Stimulated activated CD8-positive, alpha-beta memory T cell treated with anti-CD3 and anti-CD28 coated beads, Interleukin-4, amount 100 ng/mL, for 1 hour (primary cell): ENCODE measurements at places on chromosomes 1 and 21.

GRCh38 chr21:41071258-41072171 is 96.4 kb upstream of the BACE2 start:
- no peak for DNase-seq

GRCh38 chr1:153688276-153688675 is 9.8 kb downstream of the NPR1 start:
- DNase-seq, result no peak

DNA sequence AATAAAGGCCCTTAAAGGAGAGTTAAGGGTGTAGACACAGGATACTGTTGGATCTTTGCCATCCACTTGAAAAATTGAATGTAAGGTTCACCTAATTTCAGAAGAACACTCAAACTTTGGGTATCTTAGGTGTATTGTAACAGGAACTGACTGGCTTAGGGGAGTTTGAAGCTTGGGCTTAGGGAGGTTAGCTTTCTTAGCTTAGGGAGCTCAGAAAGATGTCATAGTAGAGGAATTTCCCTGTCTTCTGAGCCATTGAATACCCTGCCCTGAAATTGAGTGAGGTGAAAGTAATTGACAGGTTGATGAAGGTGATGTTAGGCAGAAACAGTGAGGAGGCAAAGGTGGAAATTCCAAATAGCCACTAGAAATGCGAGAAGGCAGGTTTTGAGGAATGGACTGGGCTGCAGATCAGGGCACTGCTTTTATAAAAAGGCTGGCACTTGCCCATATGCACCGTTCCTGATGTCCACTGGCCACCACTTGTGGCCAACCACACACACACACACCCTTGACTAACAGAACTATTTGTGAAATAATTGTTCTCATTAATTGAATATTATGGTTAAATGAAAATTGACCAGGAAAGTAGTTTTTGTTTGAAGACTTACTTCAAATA is 16.5 kb downstream of the BACH1 start:
- no peak for DNase-seq

- no peak for DNase-seq
Observed at GRCh38 chr1:34896612-34897011, 32.8 kb downstream of the DLGAP3 start.

- no peak for DNase-seq
Observed at GRCh38 chr1:113701429-113701828, 57.9 kb downstream of the PHTF1 start.

DNA sequence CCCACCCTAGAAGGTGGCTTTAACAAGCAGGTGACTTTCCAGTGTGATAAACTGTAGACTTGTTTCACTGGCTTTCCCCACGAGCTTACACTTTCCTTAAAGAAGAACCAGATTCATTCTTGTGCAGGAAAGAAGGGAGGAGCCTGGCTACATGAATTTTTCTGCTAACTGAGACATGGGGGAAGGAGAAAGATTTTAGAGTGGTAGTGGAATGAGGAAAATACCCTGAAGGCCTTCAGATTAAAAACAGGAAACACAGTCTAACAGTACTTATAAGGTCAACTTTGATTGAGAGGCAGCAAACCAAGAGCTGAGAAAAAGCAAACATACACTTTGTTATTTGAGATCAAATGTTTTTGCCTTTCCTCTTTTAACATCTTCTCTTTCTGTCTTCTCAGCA is 640.9 kb upstream of the PLXNA2 start:
- no peak for DNase-seq

DNA sequence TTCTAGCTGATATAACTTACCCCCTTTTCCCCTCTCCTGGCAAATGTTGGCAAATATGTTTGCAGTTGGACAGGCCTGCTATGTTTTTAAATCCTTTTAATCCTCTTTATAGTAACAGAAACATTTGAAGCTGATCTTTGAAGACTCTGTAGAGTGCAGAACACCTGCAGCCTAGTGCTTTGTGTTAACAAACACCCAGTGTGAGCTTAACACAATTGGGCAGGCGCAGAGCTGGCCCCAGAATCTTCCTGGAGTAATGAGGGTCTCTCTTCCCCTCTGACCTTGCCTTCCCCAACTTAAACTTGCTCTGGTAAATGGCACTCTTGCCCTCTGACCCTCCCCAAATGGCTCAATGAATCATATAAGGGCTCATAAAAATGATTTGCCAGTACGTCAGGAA is 247.9 kb upstream of the LYPLAL1 start:
- no peak for DNase-seq

- peak; percentile 77 for DNase-seq
Observed at GRCh38 chr1:11719313-11720032, 16.5 kb upstream of the AGTRAP start.

DNA sequence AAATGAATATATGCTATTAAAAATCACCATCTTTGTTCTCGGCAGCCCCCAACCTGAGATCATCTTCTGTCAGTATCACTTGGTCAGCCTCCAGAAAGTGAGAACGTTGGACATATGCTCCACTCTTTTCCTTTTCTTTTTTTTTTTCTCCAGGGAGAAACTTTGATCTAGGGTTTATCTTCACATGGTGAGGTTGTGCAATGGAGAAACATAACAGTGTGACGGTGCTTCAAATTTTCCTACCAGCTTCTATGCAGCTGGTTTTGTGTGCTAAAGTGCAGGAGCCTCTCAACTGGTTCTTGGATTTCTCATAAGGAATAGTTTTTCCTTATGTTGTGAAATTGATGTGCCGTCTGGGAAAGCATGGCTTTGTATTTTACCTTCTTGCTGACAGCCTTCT is 1202.9 kb downstream of the NCAM2 start:
- no peak for DNase-seq

- no peak for DNase-seq
Observed at GRCh38 chr1:157004806-157005205, 40.7 kb downstream of the ARHGEF11 start.

DNA sequence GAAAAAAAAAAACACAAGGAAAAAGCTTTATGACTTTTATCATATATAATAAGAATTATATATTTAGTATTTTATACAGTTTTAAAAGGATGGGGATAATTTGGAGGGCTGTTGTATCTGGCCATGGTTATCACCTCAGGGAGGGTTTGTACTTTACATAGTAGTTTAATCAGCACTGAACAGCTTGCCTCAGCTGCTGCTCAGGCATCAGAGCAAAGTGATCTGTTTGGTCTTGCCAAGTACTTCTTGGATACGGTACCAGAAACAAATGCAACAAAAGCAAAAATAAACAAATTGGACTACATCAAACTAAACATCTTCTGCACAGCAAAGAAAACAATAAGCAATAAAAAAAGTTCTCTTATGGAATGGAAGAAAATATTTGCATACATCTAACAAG is 2.6 kb upstream of the SPTA1 start:
- no peak for DNase-seq

DNA sequence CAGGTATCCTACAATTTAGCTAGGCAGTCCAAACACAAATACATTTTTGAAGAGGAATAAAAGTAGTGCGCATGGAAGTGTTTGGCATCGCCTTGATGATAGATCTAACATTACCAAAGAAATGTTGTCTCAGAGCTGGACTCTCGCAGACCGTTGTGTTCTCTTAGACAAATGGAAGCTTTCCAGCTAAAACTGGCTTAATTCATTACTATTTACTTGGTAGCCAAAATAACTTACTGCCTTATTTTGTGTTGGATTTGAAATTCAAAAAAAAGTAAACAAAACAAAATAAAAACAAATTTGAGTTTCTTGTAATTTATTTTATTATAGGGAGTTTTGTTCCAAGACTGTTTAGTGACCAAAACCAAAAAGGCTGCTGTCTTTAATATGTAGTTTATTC is 51.6 kb downstream of the PDE4B start:
- no peak for DNase-seq

DNA sequence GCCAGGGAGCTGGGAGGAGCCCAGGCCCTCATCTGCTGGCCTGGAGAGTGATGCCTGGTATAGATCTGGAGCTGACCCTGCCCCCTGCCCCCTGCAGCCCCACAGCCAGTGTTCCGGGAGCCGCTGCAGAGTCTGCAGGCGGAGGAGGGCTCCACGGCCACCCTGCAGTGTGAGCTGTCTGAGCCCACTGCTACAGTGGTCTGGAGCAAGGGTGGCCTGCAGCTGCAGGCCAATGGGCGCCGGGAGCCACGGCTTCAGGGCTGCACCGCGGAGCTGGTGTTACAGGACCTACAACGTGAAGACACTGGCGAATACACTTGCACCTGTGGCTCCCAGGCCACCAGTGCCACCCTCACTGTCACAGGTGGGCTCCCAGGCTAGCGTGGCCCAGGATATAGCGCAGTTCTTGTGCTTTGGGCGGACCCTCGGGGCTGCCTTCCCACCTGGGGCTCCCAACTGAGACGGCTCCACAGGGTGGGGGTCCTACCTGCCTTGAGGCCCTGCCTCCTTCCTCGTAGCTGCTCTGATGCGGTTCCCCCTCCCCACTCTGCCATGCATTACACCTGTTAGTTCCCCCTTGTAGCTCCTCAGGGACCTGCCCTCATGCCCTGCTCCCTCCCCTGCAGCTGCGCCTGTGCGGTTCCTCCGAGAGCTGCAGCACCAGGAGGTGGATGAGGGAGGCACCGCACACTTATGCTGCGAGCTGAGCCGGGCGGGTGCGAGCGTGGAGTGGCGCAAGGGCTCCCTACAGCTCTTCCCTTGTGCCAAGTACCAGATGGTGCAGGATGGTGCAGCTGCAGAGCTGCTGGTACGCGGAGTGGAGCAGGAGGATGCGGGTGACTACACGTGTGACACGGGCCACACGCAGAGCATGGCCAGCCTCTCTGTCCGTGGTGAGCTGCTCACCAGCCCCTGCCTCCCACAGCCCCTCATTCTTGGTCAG is 98.7 kb downstream of the OBSCN start:
- DNase-seq, result no peak

GRCh38 chr1:243731974-243732625 is 117.9 kb downstream of the AKT3 start:
- DNase-seq, result no peak

GRCh38 chr1:183769956-183770815 is 34.7 kb upstream of the RGL1 start:
- no peak for DNase-seq

DNA sequence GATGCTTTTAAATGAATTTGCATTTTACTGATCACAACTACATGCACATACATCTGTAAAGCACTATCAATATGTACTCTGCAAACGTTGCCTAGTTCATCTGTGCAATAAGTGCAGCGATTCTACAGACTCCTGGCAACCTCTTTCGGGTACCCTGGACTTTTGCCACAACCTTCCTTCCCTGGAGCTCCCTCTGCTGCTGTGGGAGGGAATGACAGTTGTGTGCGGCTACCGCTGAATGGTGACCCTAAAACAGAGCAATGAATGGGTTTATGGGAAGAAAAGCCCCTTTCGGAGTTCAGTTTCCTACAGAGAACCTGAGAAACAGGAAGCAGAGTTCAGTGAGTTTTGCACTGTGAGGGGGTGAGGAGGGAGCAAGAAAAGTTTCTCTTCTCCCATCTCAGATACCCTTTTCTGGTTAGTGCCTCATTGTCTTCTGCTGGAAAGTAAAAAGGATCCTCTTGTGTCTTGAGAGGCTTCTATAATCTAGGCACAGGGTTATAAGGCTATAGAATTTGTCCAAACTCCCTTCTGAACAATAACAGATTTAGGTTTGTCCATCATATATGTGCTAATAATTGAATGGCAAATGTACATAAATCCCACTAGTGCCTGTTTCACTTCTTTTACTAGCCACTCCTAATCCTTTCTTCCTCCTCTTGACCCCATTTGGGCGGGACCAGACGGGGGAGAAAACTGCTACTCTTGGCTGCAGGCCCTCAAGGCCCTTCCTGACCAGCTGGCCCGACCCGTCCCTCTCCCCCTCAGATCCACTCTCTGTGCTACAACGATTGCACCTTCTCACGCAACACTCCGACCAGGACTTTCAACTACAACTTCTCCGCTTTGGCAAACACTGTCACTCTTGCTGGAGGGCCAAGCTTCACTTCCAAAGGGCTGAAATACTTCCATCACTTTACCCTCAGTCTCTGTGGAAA is 19.8 kb upstream of the SARS1 start:
- DNase-seq, result no peak

DNA sequence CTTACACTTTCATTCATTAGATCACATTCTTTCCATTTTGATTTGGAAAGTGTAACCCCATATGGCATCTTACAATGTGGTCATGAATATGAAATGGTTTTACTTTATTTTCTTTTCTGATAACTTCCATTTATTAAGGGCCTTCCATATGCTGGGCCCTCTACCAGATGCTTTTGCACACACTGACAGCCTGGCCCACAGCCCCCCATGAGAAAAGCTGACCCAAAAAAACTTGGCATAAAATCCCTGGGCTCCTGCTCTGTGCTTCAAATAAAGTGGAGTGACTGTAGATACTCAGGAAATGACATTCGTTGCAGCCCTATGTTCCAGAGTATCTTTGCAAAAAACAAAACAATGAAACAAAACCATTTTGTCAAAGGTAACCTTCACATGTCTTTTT is 48.8 kb downstream of the PRDX6 start:
- no peak for DNase-seq

DNA sequence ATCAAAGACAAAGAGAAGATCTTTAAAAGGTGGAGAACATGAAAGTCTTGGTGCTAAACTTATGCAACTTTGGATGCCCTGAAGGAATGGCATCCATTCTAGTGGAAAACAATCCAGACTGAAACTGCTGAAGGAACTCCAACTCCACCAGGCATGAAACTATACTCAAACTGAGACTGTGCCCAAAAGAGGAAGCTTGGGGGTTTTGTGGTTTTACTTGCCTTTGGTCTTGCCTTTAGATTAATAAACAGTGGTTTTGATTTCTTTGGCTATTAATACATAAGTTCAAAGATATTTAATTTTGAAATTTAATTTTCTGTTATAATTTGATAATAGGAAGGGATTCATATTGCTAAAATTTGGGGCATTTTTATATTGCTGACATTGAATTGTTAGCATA is 17.4 kb upstream of the SLC30A10 start:
- DNase-seq, result no peak

DNA sequence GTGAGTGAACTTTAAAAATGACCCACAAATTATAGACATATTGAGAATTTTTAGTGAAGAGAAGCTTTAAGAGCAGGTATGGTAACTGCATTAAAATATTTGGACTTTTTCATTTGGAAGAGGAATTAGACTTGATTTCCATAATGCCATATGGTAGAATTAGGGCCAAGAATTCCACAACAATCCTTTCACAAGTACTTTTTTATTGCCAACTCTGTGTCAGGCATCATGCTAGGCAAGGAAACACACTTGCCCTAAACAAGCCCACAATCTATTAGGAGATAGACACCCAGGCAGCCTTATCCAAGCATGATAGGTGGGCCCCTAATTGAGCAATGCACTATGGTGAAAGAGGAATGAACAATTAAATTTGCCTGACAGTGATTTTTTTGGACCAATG is 353.0 kb downstream of the TGFB2 start:
- no peak for DNase-seq

- DNase-seq, result no peak
Observed at GRCh38 chr21:25967901-25968438, 202.6 kb downstream of the APP start.

GRCh38 chr1:165174491-165174890 is 182.0 kb downstream of the LMX1A start:
- no peak for DNase-seq

GRCh38 chr21:39313042-39313570 is 326 bp downstream of the BRWD1 start:
- peak; percentile 10 for DNase-seq

- DNase-seq, result no peak
Observed at GRCh38 chr1:201719812-201720521, 109.0 kb upstream of the IPO9 start.

- DNase-seq, result no peak
Observed at GRCh38 chr21:45939521-45940045, 42.0 kb upstream of the COL6A1 start.

- DNase-seq, result no peak
Observed at GRCh38 chr1:101993710-101994109, 3.0 kb downstream of the OLFM3 start.

GRCh38 chr1:147641695-147642592 is 28.4 kb downstream of the ACP6 start:
- peak; percentile 17 for DNase-seq

- DNase-seq, result no peak
Observed at GRCh38 chr1:181541947-181542346, 58.6 kb downstream of the CACNA1E start.
